ENCODE measurements at places on chromosomes 11 and 22. TPM values are rescaled to one million over a fixed set of nuclear protein-coding genes. Genes with fewer than 3 reads are reported as not detected.
A peak's percentile ranks its signal among the peaks of the same experiment; 100 is the strongest.

ASCL2 gene
- total RNA-seq, result not detected

PACS1 gene
- 61.2 TPM for total RNA-seq

DNA sequence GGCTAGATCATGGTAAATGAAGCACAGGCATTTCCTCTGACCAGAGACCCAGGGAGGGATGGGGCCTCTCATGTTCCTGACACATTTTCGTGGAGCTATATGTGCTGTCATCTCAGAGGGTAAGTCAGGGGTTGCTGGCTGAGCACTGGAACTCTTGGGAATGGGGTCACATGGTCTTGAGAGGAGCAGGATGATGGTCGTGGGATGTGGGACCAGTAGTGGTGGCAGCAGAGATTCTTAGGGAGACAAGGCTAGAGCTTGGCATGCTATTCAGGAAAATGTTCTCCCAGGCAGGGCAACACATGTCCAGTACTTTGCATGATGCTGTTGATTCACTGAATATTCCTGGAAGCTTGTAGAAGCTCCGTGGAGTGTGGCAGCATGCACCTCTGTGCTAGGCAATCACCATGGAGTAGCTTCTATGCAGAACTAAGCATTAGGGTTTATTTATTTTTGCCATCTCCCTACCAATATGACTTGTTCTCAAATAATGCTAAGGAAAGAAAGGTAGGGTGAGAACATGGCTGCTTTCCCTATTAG, 31.4 kb upstream of the TTC12 start:
- DNase-seq, result no peak

GRCh38 chr11:67240576-67241389, 25.5 kb upstream of the GRK2 start:
- peak; percentile 86 for DNase-seq

- no peak for DNase-seq
Measured at GRCh38 chr11:47378010-47378835, at the start of gene SPI1. Gene SPI1, minus strand, starts transcription at chr11:47378547. Its CDS starts 194 bp downstream, at chr11:47378353.

TESMIN gene
- total RNA-seq, result 5.0 TPM

DNA sequence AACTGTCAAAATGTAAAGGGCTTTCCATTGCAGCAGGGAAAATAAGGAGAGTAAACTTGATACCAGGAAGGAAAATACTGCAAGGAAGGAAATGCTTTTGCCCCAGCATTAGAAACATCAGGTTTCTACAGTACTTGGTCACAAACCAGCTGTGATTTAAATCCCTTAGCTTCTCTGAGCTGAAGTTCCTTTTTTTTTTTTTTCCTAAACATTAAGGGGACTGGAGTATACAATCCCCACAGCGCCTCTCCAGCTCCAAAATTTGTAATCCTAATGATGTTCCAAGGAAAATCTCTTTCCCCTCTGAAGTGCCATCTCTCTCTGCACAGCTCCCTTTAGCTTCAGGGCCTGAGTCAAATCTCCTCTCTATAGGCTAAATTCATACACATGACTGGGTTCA, 220.5 kb upstream of the PITPNB start:
- no peak for DNase-seq

FAM118A gene
- 12.7 TPM for total RNA-seq

Measured in renal cortical epithelial cell (primary cell).